ENCODE measurements at places on chromosomes 5 and 9. TPM values are rescaled to one million over a fixed set of nuclear protein-coding genes. Genes with fewer than 3 reads are reported as not detected.
A peak's percentile ranks its signal among the peaks of the same experiment; 100 is the strongest.

The SVEP1 gene
- not detected for total RNA-seq

GRCh38 chr5:40112875-40113274 lies 566.8 kb upstream of the PTGER4 start:
- H3K27ac ChIP-seq = no peak overlapping the region
- H3K36me3 ChIP-seq = no peaks in the 10 kb centered on the region
- peaks cover 3% of the 10 kb centered on the region for H3K4me1 ChIP-seq
- DNase-seq = no peak

GRCh38 chr9:34403554-34404380 lies 27.1 kb upstream of the MYORG start:
- H3K4me1 ChIP-seq = no peaks in the 10 kb centered on the region
- H3K36me3 ChIP-seq = no peaks in the 10 kb centered on the region
- peak; percentile 37 for DNase-seq
- no peak overlapping the region for H3K27ac ChIP-seq

- no peak for DNase-seq
- no peak overlapping the region for H3K4me3 ChIP-seq
- H3K36me3 ChIP-seq = no peaks in the 10 kb centered on the region
- H3K27ac ChIP-seq = no peak overlapping the region
Observed at GRCh38 chr9:126295082-126295477, 31.5 kb upstream of the MVB12B start.

The SLC4A9 gene
- total RNA-seq = not detected

DNA sequence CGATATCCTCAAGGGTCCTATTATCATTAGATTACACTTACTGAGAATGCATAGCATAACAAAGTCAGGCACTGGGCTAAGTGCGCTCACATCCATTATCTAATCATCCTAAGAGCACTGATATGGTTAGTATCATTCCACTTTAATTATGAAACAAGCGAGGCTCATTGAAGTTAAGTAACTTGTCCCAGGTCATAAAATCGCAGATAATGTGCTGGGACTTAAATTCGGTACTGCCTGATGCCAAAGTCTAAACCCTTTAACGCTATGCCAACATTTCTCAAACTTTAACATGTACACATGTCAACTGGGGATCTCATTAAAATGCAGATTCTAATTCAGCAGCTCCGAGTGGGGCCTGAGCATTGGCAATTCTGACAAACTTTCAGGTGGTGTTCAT lies 204.7 kb downstream of the PTTG1 start:
- DNase-seq = no peak
- no peaks in the 10 kb centered on the region for H3K36me3 ChIP-seq
- no peak overlapping the region for H3K4me3 ChIP-seq
- peaks cover 6% of the 10 kb centered on the region for H3K27me3 ChIP-seq
- H3K4me1 ChIP-seq = no peaks in the 10 kb centered on the region
- no peak overlapping the region for H3K27ac ChIP-seq

GRCh38 chr5:56565644-56566043 lies 249.7 kb upstream of the MAP3K1 start:
- no peaks in the 10 kb centered on the region for H3K27me3 ChIP-seq
- no peak overlapping the region for H3K27ac ChIP-seq
- H3K4me1 ChIP-seq = no peaks in the 10 kb centered on the region
- no peak for DNase-seq
- no peak overlapping the region for H3K4me3 ChIP-seq

The ROPN1L gene
- total RNA-seq = not detected

The SNX24 gene
- 1.0 TPM for total RNA-seq

GRCh38 chr5:142530904-142531303 lies 155.0 kb downstream of the FGF1 start:
- no peak overlapping the region for H3K4me3 ChIP-seq
- no peaks in the 10 kb centered on the region for H3K36me3 ChIP-seq
- no peak overlapping the region for H3K27ac ChIP-seq
- H3K27me3 ChIP-seq = no peaks in the 10 kb centered on the region

DNA sequence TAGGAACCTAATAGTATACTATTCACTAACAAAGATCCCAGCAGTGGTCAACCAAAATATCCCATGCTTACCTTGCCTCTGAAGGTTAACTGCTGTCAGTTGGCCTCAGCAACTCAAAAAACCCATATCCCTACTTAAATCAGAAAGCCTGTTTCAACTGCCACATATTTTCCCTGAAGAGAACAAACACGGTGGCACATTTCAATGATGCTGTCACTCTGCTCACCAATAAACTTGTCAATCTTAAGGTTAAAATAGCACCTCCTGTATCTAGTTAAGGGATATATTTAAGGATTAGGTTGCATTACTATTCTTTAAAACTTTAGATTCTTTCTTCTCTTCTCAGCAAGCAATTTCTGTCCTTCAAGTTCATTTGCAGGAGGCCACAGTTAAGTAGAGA lies 986.9 kb downstream of the CDH18 start:
- H3K4me3 ChIP-seq = no peak overlapping the region
- H3K27ac ChIP-seq = no peak overlapping the region
- DNase-seq = no peak
- H3K4me1 ChIP-seq = no peaks in the 10 kb centered on the region

DNA sequence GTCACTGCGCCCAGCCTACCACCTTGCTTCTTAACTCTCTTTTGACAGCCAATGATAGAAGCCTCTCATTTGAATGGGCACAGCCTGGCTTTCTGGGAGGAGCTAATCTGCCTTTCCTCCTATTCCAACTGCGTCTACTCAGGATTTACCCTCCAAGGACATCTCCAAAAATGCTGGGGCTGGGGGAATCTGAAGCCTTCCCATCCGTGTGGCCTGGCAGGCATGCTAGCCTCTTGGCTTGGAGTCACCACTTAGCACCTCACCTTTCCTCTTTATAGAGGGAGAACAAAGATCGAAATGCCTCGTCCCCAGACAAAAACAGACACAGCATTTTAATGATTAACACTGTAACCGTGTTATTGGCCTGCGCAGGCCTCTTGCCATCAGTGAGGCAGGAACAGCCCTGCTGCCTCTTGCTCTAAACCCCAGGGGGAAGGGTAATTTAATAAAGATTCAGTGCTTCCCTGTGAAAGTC lies 108.2 kb upstream of the KLF4 start:
- no peaks in the 10 kb centered on the region for H3K4me1 ChIP-seq
- no peak overlapping the region for H3K27ac ChIP-seq
- H3K36me3 ChIP-seq = no peaks in the 10 kb centered on the region
- no peaks in the 10 kb centered on the region for H3K27me3 ChIP-seq
- no peak for DNase-seq
- H3K4me3 ChIP-seq = no peak overlapping the region

The OR2S2 gene
- not detected for total RNA-seq

GRCh38 chr9:88736136-88736637 lies 201.2 kb downstream of the NXNL2 start:
- H3K27ac ChIP-seq = no peak overlapping the region
- H3K36me3 ChIP-seq = no peaks in the 10 kb centered on the region
- no peak overlapping the region for H3K4me3 ChIP-seq
- DNase-seq = no peak
- H3K4me1 ChIP-seq = no peaks in the 10 kb centered on the region

The SLC46A2 gene
- total RNA-seq = not detected

DNA sequence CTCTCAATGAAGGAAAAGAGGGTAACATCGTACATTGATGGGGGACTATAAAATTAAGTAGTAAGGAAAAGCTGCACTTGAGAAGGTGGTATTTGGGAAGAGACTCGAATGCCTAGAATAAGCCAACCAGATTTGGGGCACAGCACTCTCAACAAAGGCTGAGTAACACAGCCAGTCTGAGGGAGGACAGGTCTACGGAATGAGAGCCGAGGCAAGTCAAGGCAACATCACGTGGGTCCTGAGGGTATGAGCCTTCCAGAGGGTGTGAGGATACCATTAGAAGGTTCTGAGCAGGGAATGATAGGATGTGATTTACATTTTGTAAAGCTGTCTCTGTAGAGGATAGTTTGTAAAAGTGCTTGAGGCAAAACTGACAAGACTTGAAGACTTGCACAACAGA lies 434.1 kb downstream of the RAB3C start:
- H3K36me3 ChIP-seq = peaks cover 91% of the 10 kb centered on the region
- no peaks in the 10 kb centered on the region for H3K27me3 ChIP-seq
- H3K4me1 ChIP-seq = peaks cover 33% of the 10 kb centered on the region
- no peak overlapping the region for H3K27ac ChIP-seq
- no peak overlapping the region for H3K4me3 ChIP-seq

The PFN3 gene
- total RNA-seq = not detected

DNA sequence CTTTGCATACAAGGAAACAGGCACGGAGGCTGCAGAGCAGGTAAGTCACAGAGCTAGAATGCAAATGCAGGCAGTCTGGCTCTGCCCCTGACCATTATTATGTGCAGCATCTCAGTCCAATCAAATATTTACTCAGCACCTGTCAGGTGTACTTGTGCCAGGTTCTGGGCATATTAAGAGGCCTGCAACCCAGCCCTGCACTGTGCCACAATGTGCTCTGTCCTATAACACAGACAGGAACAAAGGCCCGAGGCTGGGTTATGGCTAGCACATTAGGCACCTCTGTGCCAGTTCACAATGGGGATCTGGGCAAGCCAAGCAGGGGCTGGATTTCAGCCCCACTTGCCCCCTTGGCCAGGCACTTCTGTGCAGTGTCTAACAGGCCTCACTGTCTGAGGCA lies 14.0 kb downstream of the ARL15 start:
- H3K36me3 ChIP-seq = no peaks in the 10 kb centered on the region
- H3K27me3 ChIP-seq = no peaks in the 10 kb centered on the region
- no peak overlapping the region for H3K27ac ChIP-seq
- no peak overlapping the region for H3K4me3 ChIP-seq
- H3K4me1 ChIP-seq = peaks cover 22% of the 10 kb centered on the region
- no peak for DNase-seq

DNA sequence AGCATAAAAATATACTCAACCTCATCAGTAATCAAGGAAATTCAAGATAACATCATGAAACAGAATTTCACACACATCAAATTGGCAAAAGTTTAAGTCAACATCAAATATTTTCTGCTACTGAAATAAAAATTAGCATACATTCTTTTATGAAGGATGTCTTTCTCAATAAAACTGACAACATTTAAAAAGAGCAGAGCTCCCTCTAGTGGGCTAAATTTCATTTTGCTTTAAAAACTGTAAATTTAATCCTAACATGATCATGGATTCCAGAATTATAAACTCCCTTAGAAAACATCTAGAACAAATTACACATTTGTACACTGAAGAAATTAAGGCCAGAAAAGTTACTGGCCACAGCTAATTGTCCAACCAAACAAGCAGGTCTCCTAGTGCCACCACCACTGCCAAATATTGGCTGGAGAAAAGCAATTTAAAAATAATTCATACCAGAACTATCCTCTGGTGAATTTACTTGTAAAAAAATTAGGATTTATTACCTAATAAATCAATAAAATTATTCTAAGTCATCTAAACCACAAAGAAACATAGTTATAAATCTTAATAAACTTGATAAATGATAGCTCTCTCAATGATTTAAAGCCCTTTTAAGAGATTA lies 31.2 kb downstream of the DEPDC1B start:
- no peaks in the 10 kb centered on the region for H3K27me3 ChIP-seq
- H3K4me3 ChIP-seq = no peak overlapping the region
- no peaks in the 10 kb centered on the region for H3K36me3 ChIP-seq
- H3K4me1 ChIP-seq = no peaks in the 10 kb centered on the region
- DNase-seq = no peak

The SLC22A4 gene
- 1.3 TPM for total RNA-seq

DNA sequence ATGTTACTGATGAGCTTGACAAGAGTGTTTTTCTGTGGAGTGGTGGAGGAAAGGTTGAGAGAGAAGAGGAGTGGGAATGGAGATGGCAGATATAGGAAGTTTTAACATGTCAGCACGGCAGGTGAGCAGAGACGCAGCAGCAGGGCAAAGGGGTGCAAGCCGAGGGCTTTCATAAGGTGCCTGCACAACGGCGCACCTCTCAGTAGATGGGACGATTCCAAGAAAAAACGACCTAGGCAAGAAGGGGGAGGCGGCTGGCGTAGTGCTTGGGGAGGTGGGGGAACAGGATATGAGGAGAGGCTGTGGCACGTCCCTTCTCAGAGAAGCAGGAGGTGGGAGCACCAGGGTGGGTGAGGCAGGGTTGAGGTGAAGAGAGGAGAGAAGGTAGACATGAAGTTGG lies 24.5 kb downstream of the ARPC5L start:
- no peaks in the 10 kb centered on the region for H3K4me1 ChIP-seq
- no peak overlapping the region for H3K4me3 ChIP-seq
- DNase-seq = no peak
- peaks cover 4% of the 10 kb centered on the region for H3K27me3 ChIP-seq
- peaks cover 53% of the 10 kb centered on the region for H3K36me3 ChIP-seq
- H3K27ac ChIP-seq = no peak overlapping the region
